ENCODE measurements at places on chromosomes 1 and 21.

DNA sequence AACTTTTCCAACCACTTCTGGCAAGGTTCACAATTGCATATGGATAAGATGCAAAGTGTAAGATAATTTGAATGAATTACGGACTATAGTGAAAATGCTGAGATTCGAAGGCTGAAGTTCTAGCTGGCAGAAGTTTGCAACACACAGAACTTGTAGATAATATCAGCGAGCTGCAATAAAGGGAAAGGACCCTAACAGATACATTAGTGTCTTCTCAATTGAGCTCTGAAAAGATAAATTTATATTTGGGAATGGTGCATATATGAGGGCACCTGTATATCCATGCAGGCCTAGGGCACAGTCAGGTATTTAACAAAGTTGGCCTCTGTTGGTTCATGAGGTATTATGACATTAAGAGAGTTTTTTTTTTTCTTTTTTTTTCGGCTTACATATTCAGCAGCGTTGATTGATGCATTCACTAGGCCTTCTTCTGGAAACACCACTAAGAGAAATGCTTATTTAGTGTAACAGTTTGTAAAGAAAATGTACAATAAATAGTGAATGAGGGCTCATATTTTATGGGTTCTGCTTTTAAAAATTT lies 2.2 kb downstream of the NFIA start:
- no peak for DNase-seq

DNA sequence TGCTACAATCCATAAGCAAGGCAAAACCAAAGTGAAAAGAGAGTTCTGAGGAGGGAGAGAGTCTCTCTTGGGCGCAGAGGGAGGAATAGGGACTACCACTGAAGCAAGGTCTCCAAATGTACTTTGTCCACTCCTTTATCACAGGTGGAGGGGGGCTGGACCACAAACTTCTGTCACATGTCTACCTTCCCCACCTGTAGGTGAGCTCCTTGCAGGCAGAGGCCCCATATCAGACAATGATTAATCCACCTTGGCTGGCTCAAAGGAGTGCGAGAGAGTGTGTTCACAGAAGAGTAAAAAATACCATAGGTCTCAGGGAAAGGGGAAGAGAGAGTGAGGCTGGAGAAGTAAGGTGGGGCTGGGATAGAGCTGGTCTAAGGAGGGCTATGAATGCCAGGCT lies 4.5 kb downstream of the BEND5 start:
- DNase-seq: no peak

GRCh38 chr1:240152611-240153297 lies 61.1 kb downstream of the FMN2 start:
- peak; percentile 58 for DNase-seq

- no peak for DNase-seq
Observed at GRCh38 chr21:32756096-32756495, 15.5 kb downstream of the PAXBP1 start.
